Activated naive CD8-positive, alpha-beta T cell treated with anti-CD3 and anti-CD28 coated beads, Interleukin-2, amount 50 U/mL, for 24 hours (primary cell): ENCODE measurements at places on chromosomes 11 and 22.

- DNase-seq: no peak
Measured at GRCh38 chr11:55895216-55895615, 12.1 kb downstream of the TRIM51 start.

- no peak for DNase-seq
Measured at GRCh38 chr11:98155696-98156095, 865.1 kb upstream of the CNTN5 start.

GRCh38 chr11:92838759-92839310 lies 130.6 kb upstream of the MTNR1B start:
- no peak for DNase-seq

GRCh38 chr11:45243967-45244366 lies 42.2 kb downstream of the SYT13 start:
- DNase-seq: no peak

DNA sequence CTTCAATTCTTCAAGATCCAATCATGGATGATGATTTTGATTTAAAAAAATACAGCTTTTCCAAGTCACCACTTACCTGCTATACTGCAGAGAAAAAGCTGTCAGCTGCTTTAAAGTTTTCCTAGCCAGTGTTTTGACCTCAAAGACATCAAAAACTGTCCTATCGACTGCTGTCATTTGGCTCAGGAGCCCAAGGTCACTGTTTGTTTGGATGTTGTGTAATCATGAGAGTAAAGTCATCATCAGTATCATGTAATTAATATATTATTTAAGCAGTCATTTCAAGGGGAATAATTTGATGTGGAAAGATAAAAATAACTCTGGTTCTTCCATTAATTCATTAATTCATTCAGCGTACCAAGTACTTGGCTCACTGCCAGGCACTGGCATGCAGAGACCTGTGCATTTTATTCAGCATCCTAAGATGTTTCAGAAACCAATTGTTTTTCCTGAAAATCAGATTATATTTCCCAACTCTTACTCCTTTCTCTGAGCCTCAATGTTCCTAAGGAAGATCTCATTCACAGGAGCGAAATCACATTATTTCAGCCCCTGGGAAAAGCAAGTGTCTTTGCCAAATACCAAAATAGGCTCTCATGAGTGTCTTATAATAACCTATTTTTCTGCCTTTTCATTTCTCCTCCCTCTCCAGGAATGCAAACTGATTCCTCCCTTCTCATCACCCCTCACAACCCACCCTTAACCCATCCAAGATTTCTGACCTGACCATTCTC lies 59.9 kb downstream of the SLC1A2 start:
- DNase-seq: no peak

- DNase-seq: no peak
Measured at GRCh38 chr11:88405853-88406252, 68.3 kb upstream of the CTSC start.

DNA sequence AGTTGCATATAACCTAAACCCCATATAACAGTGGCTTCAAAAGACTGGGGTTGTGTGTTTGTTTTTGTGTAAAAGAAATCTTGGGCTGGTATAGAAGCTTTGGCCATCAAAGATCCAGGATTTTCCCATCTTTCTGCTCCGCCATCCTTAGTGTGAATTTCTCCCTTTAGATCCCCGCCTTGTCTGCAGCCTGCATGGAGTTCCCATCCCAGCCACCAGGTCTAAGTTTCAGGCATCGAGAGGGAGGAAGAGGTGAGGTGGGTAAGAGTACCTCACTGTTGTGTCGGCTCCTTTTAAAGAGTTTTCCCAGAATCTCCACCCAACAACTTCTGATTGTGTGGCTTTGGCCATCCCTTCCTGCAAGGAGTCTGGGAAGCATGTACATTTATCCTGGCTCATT lies 195.5 kb upstream of the SORL1-AS1 start:
- no peak for DNase-seq

GRCh38 chr22:19443544-19444211 lies 3.8 kb downstream of the C22orf39 start:
- no peak for DNase-seq

DNA sequence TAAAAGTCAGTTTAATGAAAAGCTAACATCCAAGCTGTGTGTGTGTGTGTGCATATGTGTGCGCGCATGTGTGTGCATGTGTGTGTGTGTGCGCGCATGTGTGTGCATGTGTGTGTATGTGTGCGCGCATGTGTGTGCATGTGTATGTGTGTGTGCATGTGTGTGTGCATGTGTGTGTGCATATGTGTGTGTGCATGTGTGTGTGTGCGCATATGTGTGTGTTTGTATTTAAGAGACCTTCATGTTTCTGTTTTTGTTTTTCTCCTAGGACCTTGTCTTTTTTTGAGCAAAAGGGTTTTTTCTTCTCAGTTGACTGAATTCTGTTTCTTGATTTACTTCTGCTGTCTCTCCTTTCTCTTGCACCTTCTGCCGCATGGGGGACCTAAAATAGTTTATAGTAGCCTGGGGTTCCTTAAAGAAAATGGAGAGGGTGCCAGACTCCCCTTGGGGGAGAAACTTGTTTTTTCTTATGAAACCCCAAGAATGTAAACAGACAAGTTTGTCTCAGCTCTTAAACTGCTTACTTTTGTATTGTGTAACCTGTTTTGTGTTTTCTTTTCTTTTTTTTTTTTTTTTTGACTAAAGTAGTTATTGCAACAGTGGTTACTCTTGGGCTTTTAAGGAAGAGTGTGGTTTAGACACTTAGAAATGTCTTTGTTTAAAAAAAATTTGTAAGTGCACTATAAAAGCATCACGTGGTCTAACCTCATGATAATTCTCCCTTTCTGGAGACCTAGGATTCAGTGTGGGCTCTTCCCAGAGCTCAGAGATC lies 53.0 kb downstream of the OSBPL5 start:
- DNase-seq: no peak

DNA sequence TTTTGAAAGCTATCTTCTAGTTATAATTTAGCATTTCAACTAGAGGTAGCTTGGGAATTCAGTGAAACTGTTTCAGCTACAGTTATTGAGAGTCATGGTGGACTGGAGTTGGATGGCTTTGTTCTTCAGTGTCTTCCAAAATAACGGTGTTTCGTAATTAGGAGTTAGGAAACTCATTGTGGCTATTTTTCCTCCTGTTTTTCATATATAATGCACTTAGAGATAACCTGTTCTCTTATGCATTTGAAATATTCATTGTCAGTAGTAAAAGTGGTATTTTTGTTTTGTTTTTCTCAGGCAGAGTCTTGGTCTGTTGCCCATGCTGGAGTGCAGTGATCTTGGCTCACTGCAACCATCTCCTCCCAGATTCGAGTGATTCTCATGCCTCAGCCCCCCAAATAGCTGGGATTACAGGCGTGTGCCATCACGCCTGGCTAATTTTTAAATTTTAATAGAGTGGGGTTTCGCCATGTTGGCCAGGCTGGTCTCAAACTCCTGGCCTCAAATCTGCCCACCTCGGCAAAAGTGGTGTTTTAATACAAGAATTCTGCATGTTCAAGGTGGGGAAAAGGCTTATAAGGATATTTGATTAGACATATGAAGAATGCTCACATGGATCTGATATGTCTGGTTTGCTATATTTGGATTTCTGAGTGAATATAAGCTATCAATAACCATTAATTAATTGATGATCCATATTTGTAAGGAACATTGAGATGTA lies 12.7 kb downstream of the PDHX start:
- DNase-seq: no peak

GRCh38 chr11:115990004-115990447 lies 485.8 kb upstream of the CADM1 start:
- DNase-seq: no peak

GRCh38 chr11:102328748-102329147 lies 11.5 kb downstream of the BIRC3 start:
- no peak for DNase-seq
